Pulmonary artery endothelial cell (primary cell): ENCODE measurements at places on chromosomes 4 and X. TPM values are rescaled to one million over a fixed set of nuclear protein-coding genes. Genes with fewer than 3 reads are reported as not detected.

Gene ASB11
- not detected in 2 replicates for total RNA-seq

Gene SLC10A7
- 6.9 and 12.1 TPM in 2 replicates for total RNA-seq

Gene PABPC5
- 0.92 and 2.0 TPM in 2 replicates for total RNA-seq

Gene MED12
- total RNA-seq = 18.3 and 27.8 TPM in 2 replicates

Gene IL21
- total RNA-seq = not detected in 2 replicates

Gene POU4F2
- not detected in 2 replicates for total RNA-seq

Gene VSIG4
- total RNA-seq = not detected in 2 replicates

Gene GATA1
- total RNA-seq = not detected in 2 replicates

Gene EDNRA
- total RNA-seq = 0.07 TPM in 2 replicates

Gene SPIN2B
- 6.1 and 11.7 TPM in 2 replicates for total RNA-seq

Gene DMRTC1B
- total RNA-seq = not detected in 2 replicates

Gene TMEM131L
- total RNA-seq = 9.8 and 13.0 TPM in 2 replicates
